ENCODE measurements at places on chromosomes 3 and 15.

DNA sequence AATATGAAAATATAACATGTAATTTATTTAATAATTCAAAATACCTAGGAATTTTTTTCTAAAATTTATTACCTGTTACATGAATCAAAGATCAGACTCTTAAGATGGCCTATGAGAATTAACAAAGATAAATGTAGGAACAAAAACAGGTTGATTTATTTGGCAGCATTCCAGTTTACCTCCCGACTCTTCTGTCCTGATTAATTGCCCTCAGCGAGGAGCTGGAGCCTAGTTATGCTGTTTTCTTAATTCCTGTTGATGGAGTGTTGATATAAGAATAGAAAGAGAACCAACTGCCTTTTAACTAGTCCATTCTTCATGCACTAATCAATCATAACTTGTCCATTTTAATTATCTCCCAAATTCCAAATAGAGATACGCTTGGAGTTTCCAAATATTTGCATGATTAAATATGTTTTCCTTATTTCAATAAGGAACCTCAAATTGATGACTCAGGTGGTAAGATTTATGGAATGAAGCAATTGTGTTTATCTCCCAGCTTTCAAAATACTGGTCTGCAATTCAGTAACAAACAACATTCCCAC lies 10.6 kb upstream of the CPB1 start:
- no peak for DNase-seq

GRCh38 chr15:44801797-44802196 lies 65.5 kb downstream of the TRIM69 start:
- no peak for DNase-seq

DNA sequence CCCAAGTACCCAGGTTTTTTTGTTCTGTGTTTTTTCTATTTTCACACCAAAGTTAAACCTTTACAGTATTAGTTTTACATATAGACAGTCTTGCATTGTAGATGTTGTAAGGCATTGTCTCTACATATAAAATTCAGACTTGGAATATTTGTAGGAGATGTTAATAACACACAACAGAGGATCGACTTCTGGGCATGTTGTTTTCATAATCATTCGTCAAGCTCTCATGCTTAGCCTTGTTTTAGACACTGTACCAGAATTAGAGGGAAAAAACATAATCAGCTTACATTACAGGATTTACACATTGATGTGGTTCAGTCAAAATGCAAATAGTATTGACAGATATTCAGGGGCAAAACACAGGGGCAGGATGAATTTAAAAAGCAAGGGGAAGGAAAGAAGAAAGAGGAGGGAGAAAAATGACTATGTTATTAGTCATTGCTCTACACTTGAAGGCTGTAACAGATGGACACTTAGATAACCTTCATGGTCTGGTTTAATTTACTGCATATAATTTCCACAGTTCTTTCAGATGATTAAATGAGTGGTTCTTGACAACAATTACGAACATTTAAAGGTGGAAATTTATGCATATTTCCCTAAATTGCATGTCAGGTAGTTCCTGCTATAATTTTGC lies 7.5 kb downstream of the CMSS1 start:
- DNase-seq: no peak

GRCh38 chr3:44420676-44421075 lies 56.8 kb downstream of the ZNF445 start:
- peak; percentile 72 for DNase-seq

DNA sequence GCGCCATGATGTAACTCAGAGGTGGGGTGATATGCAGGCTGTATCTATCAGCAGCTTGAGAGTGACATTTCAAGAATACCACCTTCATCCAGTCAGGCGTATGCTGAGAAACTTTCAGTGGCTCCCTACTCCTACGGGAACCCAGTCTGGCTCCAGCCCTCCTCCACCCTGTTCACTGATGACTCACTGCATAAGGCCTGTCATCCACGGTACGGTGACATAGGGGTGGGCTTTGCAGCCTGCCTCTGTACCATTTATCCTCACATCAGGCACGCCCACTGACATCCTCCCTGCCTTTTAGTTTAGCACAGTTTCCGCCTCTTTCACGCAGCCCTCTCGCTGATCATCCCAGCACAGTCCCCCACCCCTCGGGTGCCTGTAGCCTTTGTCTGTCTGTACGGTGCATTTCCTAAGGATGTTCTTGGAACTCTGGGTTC lies 11.7 kb downstream of the PXYLP1 start:
- peak; percentile 75 for DNase-seq

- DNase-seq: no peak
Measured at GRCh38 chr3:100789579-100789978, 80.3 kb downstream of the TFG start.

DNA sequence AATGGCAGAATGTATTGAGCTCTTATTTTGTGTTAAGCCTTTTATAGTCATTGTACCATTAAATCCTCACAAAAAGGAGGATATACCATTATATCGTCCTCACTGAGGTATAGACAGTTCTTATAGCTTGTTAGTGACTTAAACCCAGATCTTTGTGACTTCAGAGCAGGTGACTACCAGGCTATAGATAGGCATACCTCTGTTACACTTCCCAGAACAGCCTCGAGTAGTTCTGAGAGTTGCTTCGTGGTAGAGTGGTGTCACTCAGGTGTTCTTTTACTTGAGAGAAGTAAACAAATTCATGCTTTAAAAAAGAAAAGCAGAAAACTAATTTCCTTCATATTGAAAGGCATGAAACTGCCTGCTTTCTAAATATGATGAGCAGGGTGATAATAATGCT lies 59.9 kb downstream of the SEC22A start:
- DNase-seq: no peak

DNA sequence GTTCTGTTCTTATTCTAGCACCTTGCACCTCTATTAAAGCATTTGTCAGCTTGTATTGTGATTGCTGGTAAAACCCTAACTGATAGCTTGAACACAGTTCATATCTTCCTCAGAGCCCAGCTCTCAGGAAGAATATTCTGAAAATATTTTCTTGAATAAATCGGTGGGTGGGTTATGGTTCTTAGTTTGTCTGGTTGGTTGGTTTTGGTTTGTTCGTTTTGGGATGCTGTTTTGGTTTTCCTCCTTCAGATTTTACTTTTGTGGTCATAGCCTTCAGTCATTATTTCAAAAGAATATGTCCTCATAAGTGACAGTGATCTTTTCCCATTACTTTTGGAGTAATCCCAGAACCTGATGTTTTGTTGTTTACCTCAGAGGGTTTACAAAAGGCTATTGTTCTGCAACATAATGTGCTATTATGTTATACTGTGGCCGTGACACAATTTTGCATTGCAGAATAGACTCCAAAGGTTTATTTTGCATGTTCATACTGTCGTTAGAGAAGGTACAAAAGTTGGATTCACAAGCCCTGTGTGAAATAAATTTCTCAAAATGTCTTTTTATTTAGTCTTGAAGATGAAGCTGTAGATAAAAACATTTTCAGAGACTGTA lies 2.7 kb upstream of the TMEM87A start:
- no peak for DNase-seq

DNA sequence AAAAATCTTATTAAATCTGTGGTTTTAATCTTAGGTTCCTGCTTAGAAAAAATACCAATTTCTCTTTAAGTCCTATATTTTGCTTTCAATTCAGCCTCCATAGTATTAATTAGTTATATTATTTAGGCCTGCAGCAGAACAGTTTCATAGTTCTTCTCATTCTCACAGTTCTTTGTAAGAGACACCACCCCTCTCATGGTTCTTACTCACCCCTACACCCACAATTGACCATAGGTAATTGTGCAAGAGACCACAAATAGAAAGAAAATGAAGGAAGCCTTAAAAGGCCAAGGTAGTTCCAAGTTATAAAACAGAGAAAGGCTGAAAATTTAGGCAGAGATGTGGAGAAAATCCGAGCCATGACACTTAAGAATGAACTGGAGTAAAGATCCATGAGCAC lies 415.3 kb downstream of the TIGIT start:
- no peak for DNase-seq

- peak; percentile 38 for DNase-seq
Measured at GRCh38 chr3:134453631-134454030, 32.2 kb downstream of the ANAPC13 start.

All from osteocyte (in vitro differentiated cells).